ENCODE measurements at places on chromosomes 16 and 17.

- peak; percentile 53 for DNase-seq
Observed at GRCh38 chr17:18186627-18186982, 3.0 kb downstream of the ALKBH5 start.

- no peak for DNase-seq
Observed at GRCh38 chr17:79668344-79669250, 57.7 kb upstream of the RBFOX3 start.

DNA sequence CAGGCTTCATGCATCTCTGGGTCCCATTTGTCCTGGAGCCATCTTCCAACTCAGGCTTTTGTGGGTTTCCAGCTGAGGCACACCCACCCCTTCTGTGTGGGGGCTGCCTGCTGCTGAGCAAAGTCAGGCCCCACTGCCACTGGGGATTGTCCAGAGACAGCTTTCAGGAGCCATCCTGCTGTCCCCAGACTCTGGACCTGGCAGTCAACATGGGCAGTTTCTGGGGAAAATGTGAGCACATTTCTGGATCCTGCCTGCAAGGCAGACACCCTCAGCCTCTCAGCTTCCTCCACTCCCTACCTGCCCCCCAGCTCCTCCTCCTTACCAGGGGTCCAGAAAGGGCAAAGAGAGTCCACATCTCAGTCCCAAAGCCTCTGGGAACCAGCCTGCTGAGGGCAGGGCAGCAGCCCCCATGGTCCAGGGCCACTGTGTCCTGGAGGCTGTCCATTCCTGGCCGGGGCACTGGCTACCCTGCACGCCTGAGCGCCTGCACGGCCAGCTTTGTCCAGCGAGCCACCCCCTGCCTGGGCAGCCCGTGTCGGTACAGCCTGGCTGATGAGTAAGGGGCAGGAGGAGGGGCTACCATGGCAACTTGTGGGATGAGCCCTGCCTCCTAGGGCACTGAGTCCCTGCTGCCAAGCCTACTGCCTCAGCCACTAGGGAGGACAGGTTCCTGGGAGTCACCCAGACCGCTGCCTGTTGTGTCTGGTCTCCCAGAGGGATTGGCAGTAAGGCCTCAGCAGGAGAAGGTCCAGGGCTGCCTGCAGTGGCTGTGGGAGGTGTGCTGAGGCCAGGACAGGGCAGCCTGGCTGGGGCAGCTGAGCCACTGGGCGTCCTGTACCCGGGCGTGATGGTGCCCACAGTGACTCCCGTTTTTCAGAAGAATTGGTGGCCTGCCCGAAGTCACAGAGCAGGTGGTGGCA, at the start of gene SLC47A2:
Gene SLC47A2 (minus strand): TSS at position 477 of the 923 bp plus-strand sequence. CDS start 29 bp downstream, at position 448.
- DNase-seq = peak; percentile 25

- DNase-seq = peak; percentile 43
Observed at GRCh38 chr17:44331249-44331760, 6.7 kb upstream of the SLC25A39 start.

DNA sequence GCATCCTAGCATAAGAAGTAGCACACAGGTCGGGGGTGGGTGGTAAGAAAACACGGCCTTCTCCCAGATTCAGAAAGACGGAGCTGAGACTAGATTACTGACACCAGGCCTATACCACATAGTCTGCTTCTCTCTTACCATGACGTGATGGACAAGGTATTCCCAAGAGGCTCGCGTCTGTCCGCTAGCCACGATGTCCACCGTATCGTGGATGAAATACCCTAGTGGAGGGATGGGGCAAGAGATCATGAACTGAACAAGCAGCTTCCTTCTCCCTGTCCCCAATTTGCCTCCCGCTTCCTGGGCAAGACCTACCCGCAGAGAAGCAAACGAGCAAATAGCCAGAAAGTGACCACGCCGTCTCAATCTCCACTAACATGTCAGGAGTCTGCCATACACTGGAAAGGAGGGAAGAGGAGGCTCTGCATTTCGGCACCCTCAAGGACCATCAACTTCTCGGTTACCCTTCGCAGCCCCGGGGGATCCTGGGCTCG, 820 bp downstream of the TLCD1 start:
- DNase-seq = peak; percentile 10

DNA sequence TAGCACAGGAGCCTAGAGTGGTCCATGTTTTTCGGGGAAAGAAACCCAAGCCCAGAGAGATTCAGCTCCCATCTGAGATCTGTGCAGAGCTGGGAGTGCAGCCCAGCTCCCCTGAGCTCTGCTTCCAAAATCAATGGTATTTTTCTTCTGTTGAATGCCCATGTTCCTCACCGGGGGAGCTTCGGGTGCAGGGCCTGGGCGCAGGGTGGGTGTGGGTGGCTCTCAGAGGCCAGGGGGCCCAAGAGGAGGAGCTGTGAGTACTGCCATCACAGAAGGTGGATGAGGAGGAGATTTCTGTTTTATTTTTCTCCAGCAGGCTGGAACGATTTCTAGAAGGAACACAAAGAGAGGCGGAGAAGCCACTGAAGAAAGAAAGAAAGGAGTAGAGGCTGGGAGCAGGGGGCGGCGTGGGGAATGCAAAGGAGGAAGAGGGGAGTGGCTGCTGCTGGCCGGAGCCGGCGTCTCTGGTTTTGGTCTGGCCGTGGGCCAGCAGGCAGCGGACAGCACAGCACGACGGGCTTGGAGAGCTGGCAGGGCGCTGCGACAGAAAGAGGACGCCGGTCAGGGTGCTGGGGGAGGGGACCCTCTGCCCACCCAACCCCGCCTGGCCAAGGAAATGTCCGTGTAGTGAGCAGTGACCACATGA, 76.2 kb upstream of the KSR1 start:
- peak; percentile 41 for DNase-seq

All from hippocampal formation (tissue), 2 donors.